ENCODE measurements at places on chromosomes 3 and 15. TPM values are rescaled to one million over a fixed set of nuclear protein-coding genes. Genes with fewer than 3 reads are reported as not detected.

- DNase-seq: no peak
Measured at GRCh38 chr3:57298041-57298440, 5.6 kb upstream of the ASB14 start.

DNA sequence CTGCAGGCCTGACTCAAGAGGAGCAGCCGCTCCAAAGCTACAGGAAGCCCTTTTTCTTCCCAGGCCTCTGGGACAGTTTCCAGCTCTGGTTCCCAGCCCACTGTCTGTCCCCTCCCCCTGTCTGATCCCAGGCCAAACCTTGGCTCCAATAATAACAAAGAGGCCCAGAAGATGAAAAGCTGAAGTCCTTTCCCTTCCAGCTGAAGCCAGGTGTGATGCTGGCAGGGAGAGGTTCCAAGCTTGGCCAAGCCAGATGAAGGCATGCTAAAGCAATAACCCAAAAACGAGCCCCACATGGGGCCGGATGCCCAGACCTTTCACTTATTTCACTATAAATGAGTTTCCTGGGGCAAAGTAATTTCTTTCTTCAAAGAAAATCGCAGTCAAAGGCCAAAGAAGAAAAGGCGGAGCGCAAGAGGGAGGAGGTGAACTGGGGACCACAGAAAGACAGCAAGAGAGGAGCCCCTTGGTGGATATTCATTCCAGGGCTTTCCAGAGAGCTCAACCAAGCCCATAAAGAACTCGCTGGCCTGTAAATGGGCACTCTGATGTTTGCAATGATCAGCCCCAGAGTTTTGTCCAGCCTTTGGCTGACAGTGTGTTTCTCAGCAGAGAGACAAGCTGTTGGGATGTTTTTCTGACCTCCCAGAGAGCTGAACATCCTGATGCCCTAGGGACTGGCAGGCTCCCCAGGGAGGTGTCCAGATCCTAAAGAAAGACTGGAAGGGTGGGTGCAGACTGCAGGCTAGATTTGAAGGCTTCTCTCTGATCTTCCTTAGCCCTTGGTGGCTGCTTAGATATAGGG is 157.6 kb downstream of the UACA start:
- DNase-seq: no peak

MESP2 gene
- total RNA-seq: 0.83 TPM

ZCWPW2 gene
- 0.53 TPM for total RNA-seq
